ENCODE measurements at places on chromosomes 11 and 22. TPM values are rescaled to one million over a fixed set of nuclear protein-coding genes. Genes with fewer than 3 reads are reported as not detected.

HDHD5 gene
- 71.3 TPM for total RNA-seq

LSP1 gene
- not detected for total RNA-seq

PYGM gene
- total RNA-seq = 3.6 TPM

SMTNL1 gene
- not detected for total RNA-seq

TMEM223 gene
- 21.7 TPM for total RNA-seq

ADM2 gene
- 11.9 TPM for total RNA-seq

IL18 gene
- total RNA-seq = 0.31 TPM

- DNase-seq = no peak
Measured at GRCh38 chr22:30159561-30160353, 79.5 kb downstream of the HORMAD2 start.

GRCh38 chr11:91041626-91042025 is 818.8 kb upstream of the CHORDC1 start:
- DNase-seq = no peak

GRCh38 chr11:66894141-66894540 is 37.3 kb downstream of the LRFN4 start:
- no peak for DNase-seq

GRCh38 chr11:67056267-67057204 is at the start of gene RHOD:
TSS of gene RHOD (plus strand) at chr11:67056847. CDS start at chr11:67056903, 56 bp downstream.
- peak; percentile 71 for DNase-seq

DNA sequence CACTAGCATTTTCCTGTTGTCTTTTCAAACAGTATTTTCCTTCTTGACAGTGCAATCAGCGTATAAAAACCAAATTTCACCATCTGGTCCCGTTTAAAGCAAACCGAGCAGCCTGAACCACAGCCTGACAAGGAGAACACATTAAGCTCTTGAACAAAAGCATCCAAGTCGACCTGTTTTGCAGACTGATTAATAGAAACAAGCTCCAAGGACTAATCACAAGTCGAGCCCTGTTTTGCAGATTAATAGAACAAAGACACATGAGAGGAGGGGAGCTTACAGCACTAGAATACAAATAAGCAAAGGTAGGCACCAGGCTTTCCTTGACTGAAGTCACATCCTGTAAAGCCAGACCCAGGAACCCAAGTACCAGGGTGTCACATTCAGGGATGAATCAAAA is 104.8 kb downstream of the MPPED2 start:
- DNase-seq = no peak

- no peak for DNase-seq
Measured at GRCh38 chr11:46491661-46492330, 100.2 kb upstream of the CHRM4 start.

GRCh38 chr11:86473991-86474833 is 99.5 kb downstream of the CCDC81 start:
- no peak for DNase-seq

DNA sequence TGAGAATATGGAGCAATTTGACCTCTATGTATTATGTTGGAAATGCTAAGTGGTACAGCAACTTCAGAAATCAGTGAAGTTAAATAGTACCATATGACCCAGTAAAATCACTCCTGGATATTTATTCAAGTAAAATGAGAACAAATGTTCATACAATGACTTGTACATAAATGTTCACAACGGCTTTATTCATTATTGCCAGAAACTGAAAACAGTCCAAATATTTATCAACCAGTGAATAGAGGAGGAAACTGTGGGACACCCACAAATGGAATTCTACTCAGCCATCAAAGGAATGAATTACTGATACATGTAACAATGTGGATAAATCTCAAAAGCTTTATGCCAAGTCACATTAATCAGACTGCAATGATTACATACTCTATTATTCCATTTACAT is 416.3 kb downstream of the AASDHPPT start:
- DNase-seq = no peak

DNA sequence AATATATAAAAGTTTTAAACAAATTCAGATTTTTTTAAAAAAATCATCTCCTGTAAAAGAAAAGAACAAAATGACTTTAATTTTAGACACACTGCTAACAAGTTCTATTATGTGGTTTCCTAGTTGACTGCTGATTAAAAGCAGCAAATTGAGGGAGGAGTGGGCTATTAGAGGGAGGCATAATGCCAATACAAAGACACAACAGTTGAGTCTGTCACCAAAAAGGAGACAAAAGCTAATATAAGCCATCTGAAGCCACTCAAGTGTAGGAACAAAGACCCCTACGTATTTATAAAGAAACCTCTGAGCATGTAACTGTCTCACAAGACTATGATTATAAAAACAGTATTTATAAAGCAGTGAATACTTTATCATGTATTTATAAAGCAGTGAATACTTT is 28.6 kb downstream of the TMEM123 start:
- no peak for DNase-seq

GRCh38 chr11:124746621-124747243 is 5.3 kb downstream of the VSIG2 start:
- DNase-seq = peak; percentile 95

DNA sequence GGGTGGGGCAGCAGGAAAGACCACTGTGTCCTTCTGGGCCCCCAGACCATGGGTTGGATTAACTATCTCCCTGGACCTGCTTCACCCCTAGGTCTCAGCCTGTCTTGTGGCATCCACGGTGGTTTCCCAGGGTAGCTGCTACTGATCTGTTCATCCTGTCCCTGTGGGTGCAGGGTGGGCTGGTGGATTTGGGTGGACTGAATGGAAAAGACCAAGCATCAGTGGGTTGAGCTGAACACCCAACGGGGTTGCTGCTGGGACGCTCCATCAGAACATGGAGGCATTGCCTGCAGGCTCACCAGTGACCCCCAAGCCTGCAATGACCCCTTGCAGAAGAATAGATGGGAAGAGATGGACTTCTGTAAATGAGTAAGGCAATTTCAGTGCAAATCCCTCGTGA is 812.1 kb downstream of the TBC1D22A start:
- DNase-seq = no peak

- DNase-seq = no peak
Measured at GRCh38 chr11:11021563-11021962, 163.7 kb upstream of the ZBED5 start.

- no peak for DNase-seq
Measured at GRCh38 chr22:17106161-17106784, 14.9 kb downstream of the TMEM121B start.

- no peak for DNase-seq
Measured at GRCh38 chr22:27197618-27198017, 540.2 kb downstream of the MIAT start.

- DNase-seq = no peak
Measured at GRCh38 chr11:129973068-129973467, 29.6 kb downstream of the PRDM10 start.

GRCh38 chr11:66782726-66783125 is 53.7 kb upstream of the SPTBN2 start:
- DNase-seq = no peak

- DNase-seq = no peak
Measured at GRCh38 chr11:113684496-113684895, 21.6 kb downstream of the TMPRSS5 start.

DNA sequence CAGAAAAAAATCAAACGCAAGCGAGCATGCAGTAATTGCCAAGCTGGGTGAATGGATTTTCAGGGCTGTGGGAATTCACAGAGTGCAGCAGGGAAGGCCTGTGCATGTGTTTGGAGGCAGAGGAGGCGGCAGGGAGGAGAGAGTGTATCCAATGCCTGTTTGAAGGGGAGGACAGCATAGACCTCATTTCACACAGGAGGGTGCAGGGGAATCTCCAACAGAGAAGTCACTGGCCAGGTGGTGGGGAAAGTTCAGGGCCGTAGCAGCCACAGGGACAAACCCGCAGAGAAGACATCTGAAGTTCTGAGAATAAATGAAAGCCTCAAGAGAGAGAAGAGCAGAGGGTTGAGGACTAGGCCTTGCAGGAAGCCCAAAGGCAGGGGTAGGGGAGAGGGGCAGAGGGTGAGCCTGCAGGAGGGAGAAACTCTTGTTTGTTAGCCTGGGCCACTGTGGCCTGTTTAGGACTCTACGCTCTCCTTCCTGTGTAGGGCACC is 19.2 kb upstream of the KDM2A start:
- no peak for DNase-seq

DNA sequence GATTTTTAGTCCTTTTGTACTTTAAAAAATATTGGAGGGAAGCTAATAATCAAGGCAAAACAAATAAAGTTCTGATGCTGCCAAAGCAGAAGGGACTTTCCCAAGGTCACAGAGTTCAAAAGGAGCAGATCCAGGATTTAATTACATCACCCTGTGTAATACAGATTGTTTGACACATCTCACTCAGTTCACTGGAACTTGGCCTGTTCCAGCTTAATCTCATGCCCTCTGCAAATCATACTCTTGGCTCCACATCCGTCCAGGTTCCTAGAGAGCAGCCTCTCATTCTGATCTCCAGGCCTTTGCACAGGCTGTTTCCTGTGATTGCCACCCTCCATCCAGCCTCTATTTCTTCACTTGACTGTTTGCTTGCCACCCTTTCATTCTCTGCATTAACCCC is 151.7 kb downstream of the SPON1 start:
- no peak for DNase-seq

All from H9 (cell line).